ENCODE measurements at places on chromosomes 7 and 10.

DNA sequence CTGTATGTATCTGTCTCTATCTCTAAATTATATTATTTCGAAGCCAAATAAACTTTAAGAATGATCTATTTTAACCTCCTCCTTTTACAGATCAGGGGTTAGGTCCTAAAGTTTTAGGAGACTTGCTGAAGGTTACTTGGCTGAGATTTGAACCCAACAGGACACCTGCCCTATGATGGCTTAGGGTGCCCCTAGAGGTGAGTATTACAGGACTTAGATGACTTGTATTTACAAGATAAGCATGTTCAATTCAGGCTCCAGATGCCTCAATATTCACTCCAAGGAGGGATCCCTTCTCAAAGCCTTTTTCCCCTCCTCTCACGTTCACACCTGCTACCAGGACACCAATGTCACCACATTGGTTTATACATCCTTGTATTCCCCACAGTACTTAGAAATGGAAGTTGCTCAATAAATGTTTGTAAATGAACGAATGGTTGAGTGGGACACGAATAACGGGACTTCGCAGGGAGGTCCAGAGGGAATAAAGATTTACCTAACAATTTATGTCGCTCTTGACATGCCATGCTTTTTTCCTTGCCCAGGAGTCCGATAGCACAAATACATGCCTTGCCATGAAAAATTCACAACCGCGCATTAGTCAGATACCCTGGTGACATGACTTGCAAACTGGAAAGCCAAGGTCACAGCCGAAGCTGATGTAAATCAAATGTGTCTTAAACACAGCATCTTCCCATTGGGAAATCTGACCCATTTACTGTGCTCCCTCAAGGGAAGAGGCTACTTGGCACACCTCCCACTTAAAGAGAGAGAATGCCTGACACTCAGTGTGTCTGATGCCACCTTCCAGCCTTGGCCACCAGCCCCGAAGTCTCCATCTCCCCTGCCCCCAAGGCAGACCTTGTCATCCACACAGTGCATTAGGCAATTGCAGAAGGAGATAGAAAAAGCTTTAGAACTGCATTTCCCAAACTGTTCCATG is 872.2 kb upstream of the AUTS2 start:
- no peak for DNase-seq

DNA sequence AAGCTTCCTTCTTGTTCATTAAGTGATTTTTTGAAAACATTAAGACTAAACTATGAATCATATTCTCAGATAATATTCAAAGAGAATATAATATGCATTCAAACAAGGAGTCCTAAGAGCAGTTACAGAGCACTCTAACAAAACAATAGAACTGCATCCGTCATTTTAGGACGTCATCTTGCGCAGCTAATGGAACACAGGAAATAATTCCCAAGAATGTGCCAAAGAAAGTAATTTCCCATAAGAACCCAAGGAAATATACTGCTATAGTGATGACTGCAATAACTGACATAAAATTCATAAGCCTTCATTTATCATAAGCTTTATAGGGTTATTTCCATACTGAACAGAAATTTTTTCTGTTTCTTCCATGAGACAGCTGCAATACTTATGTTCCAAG is 28.3 kb upstream of the CASD1 start:
- no peak for DNase-seq

GRCh38 chr7:104362756-104363155 is 34.4 kb downstream of the LHFPL3 start:
- DNase-seq, result no peak

- no peak for DNase-seq
Observed at GRCh38 chr10:14173391-14173705, 157.4 kb downstream of the FRMD4A start.

- no peak for DNase-seq
Observed at GRCh38 chr7:46881507-46882127, 700.3 kb downstream of the TNS3 start.

- no peak for DNase-seq
Observed at GRCh38 chr10:111113238-111113960, 36.6 kb downstream of the ADRA2A start.

- DNase-seq, result no peak
Observed at GRCh38 chr7:50653981-50654425, 88.8 kb upstream of the DDC start.

- no peak for DNase-seq
Observed at GRCh38 chr10:69635428-69636272, 5.6 kb downstream of the FAM241B start.

DNA sequence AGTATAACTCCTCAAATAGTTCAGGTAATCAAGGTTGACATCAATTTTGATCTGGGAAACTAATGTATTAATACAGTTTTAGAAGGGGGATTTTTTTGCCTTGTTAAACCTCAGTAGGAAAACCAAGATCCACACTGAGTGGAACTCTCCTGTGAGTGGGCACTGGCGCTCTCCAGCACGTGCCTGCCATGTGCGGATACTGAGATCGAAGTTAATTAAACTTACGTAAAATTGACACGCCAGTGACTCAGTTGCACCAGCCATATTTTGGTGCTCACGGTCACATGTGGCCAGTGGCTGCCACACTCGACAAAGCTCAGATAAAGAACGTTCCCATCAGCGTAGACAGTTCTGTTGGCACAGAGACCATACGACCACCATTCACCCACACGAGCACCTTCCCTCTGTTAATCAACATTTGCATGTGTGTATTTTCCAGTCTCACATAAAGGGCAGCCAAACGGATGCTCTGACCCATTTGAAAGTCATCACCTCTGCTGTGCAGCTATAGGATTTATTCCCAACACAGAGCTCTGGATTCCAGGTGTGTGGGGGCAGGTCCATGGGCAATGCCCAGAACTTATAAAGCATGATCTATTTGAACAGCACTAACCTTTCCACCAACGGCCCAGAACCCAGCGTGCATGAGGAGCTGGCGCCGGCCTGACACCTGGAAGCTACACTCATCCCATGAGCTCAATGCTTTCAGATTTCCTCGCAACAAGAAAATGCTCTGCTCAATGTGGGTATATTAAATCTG is 77.7 kb downstream of the VIPR2 start:
- DNase-seq, result no peak

- DNase-seq, result no peak
Observed at GRCh38 chr7:29042824-29043231, 84.7 kb upstream of the TRIL start.

DNA sequence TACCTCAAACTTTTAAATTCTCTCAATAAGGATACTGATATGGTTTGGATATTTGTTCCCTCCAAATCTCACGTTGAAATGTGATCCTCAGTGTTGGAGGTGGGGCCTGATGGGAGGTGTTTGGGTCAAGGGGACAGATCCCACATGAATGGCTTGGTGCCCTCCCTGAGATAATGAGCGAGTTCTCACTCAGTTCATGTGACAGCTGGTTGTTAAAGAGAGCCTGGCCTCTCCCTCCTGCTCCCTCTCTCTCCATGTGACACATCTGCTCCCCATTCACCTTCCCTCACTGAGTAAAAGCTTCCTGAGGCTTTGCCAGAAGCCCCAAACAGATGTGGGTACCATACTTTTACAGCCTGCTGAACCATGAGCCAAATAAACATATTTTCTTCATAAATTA is 19.2 kb downstream of the ABCB4 start:
- no peak for DNase-seq

DNA sequence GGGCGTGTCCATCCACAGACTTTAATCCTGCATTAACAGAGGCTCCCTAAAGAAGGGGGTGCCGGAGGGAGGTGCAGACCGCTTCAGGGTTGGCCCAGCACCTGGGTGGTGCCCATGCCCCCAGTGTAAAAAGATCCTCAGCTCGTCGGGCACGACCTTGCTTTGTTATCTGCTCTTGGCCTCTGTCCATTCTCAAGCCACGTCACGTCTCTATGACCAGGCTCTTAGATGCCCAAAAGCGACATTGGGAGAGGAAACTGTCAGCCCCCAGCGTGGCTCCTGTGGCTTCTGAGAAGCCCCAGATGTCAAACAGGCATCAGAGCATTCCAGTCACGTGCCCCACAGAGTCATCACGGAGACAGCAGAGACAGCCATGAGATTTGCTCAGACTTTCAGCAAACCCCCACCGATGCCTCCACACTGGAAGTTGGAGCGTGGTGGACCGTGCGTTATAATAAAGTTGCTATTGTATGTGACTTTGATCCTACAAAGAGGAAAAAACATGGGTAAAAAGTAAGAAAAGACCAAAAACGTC is 55.5 kb downstream of the PTPRN2 start:
- no peak for DNase-seq

DNA sequence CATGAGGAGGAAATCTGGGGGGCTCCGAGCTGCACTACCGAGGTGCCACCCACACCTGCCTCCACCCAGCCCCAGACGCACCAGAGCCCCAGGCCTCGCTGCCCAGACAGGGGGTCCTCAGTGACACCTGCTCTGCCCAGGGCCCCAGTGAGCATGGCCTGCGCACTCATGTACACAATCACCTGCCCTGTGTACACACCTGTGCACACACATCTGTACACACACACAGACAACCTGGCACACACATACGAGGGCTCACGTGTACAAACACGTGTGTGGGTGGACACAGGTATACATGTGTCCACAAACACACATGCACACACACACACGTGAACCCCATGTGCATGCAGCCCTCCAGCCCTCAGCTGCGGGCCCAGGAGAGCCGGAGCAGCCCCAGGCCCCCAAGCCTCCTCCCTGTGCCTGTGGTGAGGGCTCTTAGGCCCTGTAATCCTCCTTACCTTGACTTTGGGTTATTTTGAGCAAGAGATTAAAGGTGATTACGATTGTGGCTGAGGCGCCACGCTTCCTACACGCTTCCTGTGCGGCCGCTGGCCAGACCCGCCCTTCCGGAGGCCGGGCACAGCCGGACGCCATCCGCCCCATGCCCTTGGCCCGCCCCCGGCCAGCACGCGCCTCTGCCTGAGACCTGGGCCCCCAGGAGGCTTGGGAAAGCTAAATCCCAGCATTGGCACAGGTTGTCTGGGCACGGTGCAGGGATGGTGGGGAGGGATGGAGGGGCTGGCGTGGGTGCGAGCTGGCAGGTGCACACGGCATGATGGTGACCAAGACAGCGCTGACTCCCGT is 71.9 kb downstream of the ELFN1 start:
- DNase-seq, result no peak

DNA sequence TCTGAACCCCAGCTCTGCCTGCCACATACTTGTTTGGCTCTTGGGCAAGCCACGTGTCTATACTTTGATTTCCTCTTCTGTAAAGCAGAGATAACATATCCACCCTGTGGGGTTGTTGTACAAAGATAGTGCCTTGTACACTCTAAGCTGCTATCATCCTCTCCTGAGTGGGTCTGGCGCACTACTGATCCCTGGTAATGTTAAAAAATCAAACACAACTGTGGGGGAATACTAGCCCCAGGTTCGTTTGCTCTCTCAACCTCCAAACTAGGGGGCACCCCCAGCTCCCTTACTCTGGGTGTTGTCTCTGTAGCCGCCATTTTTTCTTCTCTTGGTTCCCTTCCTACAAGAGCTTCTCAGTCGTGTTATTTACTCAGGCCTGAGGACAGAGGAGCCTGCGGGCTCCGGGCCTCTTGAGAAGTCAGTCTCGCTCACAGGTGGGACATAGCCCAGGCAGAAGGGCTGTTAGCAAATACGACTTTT is 1.0 kb downstream of the POLM start:
- DNase-seq, result no peak

- peak; percentile 63 for DNase-seq
Observed at GRCh38 chr10:127928021-127928806, 21.3 kb downstream of the PTPRE start.

GRCh38 chr10:132096223-132096622 is 30.5 kb downstream of the JAKMIP3 start:
- peak; percentile 47 for DNase-seq

DNA sequence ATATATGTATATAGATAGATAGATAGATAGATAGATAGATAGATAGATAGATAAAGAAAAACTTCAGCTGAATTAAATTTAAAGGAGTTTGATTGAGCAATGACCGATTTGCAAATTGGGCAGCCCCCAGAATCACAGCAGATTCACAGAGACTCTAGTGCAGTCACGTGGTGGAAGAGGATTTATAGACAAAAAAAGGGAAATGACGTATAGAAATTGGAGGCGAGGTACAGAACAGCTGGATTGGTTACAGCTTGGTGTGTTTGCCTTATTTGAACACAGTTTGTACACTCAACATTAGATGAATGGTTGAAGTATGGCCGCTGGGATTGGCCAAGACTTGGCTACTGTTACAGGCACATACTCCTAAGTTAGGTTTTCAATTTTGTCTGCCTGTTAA is 8.2 kb upstream of the PODXL start:
- DNase-seq, result no peak

GRCh38 chr10:31760674-31761081 is 168.0 kb downstream of the ARHGAP12 start:
- DNase-seq, result no peak

- DNase-seq, result no peak
Observed at GRCh38 chr7:130070861-130071622, 708 bp downstream of the KLHDC10 start.

- peak; percentile 59 for DNase-seq
Observed at GRCh38 chr7:67371429-67372305, 375.0 kb downstream of the TYW1 start.

DNA sequence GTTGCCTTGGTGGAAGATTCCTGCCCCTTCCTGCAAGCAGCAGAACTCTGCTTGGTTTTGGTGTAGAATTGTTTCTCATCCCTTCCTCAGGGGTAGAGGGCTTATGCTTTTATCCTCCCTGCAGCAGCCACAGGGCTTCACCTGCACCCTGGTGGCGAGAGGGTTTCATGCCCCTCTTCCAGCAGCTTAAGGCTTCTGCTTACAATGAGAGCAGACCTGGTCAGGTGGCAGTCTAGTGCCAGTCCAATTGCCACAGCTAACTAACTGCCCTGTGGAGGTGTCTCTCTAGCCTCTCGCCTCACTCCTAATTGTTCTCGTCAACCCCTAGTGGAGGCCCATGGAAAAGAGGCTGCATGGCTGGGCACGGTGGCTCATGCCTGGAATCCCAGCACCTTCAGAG is 19.3 kb downstream of the ACBD7 start:
- DNase-seq, result no peak

- no peak for DNase-seq
Observed at GRCh38 chr10:6195376-6195775, 7.4 kb upstream of the PFKFB3 start.

GRCh38 chr10:86349474-86349873 is 17.1 kb downstream of the GRID1 start:
- no peak for DNase-seq

DNA sequence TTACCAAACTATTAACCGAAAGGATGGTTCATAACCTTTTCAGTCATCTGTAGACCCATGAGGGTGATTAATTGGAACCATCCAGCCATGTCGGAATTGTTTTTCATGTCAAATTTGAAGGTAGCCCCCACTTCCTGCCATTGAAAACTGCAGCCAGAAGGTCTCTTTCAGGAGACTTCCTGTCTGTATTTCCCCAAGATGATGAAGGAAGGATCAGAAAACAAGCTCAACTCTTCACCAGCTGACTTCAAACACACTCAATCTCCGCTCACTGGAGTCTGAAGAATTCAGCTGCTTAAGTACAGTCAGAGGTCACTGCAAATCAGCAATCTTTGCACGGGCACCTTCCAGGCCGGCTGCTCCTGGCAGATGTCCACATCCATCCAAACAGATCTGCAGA is 291.7 kb upstream of the NPVF start:
- DNase-seq, result no peak

GRCh38 chr10:14688606-14689005 is 86.1 kb downstream of the FAM107B start:
- DNase-seq, result no peak
